ENCODE measurements at places on chromosomes 12 and 14.

- DNase-seq: no peak
These were observed 23.9 kb downstream of the DIO3 start for GRCh38 chr14:101585211-101585610.

DNA sequence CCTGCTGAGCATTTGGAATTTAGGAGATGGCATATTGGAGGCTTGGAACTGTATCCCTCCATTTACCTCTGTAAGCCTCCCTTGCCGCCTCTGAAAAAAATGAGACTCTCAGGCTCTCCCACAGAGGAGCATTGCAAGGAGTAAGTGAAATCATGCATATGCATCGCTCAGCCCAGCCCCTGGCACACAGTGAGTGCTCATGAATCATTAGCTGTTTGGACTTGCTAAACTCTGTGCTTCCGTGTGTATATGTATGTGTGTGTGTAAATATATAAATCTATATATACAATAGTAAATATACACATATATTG lies 17.1 kb upstream of the TBX3 start:
- no peak for DNase-seq

GRCh38 chr12:22935501-22935900 lies 310.5 kb downstream of the ETNK1 start:
- no peak for DNase-seq

- peak; percentile 81 for DNase-seq
These were observed 134.6 kb upstream of the EVL start for GRCh38 chr14:99930420-99931274.

GRCh38 chr14:86999036-86999435 lies 993.9 kb downstream of the GALC start:
- no peak for DNase-seq

- no peak for DNase-seq
These were observed 604.8 kb upstream of the SEL1L start for GRCh38 chr14:82138431-82138830.

DNA sequence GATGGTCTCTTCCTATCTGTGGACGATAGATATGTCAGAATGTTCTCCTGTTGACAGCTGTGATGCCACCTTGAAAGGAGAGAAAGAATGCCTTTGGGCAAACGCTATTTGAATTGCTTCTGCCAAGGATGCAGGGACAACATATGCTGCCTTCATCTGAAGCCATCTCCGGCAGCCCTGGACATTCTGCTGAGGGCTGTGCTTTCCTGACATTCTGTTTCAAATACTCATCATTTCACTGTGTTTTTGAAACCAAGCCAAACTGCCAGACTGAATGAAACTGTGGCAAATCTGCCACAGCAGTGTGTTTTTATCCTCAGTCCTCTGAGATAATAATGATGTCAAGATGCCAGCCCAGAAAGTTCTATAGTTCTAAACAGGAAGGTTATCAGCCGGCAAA lies 85.8 kb upstream of the BCAT1 start:
- DNase-seq: no peak

GRCh38 chr14:52402812-52403526 lies 88.9 kb downstream of the PTGER2 start:
- DNase-seq: no peak

- DNase-seq: peak; percentile 64
These were observed 606 bp downstream of the EP400 start for GRCh38 chr12:131950182-131950913.

DNA sequence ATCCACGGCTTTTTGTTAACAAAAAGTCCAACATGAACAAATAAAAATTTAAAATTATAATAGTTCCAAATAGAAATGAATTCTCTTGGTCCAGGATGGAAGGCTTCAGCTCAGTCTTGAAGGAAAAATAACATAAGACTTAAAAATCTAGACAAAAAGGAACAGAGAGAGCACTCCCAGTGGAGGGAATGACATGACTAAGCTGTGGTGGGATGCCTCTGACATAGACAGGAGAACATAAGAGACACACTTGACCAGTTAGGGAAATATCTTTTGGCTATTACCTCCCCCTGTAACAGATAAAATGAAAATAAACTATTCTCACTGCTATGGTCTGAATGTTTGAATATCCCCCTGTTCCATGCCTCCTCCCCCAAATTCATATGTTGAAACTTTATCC lies 106.8 kb downstream of the BBS10 start:
- DNase-seq: no peak

DNA sequence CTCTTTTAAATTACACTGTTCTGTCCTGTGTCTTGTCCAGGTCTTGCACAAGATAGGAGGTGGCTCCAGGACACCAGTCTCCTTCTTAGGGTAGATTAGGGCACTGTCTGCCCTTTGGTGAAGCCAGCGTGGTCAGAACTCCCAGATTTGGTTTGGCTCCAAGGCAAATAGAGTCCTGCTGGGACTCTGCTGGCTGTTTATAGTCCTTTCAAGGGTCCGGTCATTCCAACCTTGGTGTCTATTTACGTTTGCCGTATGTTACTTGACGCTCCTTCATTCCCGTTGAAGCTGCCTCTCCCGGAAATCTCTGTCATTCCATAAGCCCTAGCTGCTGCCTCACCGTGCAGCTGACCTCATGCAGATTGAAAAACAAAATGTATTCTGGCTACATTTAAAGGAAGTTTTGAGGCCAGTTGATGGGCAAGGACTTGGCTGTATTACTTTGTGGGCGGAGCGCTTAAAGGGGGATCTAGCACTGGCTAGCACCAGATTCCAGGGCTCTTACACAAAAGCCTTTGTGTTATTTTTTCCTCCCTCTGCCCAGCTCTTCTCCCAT lies 180.6 kb downstream of the AKAP6 start:
- DNase-seq: no peak

DNA sequence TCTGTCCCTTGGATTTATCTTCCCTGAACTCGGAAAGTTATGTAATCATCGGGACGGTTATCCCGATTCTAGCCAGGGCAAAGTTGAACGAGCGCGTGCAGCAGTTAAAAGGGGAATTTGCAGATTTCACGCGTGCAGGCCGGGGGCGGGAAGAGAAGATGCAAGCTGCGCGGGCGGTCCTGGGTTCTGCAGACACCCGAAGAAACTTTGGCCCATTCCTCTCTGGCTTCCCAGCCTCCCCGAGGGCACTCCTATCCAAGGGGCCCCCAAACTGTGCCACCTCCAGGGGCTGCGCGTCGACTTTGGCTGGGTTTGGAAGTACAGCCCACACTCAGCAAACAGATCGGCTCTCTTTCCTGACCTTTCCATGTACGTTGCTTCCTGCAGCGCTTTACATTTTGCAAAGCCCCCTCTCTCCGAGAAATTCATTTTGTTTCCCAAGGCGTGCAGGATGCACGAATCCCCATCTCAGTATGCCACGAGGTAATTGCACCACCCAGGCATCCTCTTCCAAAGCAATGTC lies 941 bp upstream of the PPP1CC start:
- peak; percentile 20 for DNase-seq

DNA sequence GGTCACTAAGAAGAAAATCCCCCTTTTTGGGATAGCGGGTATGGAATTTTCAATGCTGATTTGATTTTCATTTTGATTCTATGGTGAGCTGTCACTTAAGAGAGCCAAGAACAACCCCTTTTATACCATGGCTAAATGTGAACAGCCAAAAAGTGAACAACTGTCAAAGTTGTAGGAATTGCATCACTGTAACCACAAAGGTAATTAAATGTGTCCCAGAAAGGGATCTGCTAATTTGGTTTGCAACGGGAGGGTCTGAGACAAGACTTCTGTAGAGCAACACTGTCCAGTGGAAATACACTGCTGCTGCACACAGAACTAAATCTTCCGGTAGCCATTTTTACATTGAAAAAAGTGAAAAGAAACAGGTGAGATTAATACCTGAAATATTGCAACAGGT lies 14.6 kb downstream of the CHST11 start:
- DNase-seq: no peak

DNA sequence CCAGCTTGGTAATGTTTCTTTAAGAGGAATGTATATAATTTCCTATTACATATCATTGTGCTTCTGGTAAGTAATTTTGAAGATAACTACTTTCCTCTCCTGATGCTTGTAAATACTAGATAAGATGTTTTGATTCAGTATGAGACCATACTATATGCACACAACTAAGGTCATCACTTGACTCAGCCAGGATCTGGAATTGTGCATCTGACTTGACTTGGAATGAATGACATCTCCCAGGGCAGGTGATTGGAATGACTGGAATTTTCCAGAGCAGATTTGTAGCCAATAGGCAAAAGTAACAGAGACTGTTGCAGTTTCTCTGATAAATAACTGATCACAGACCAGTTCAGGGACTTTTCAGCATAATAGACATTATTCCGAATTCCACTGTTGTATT lies 11.1 kb downstream of the BEST3 start:
- DNase-seq: no peak

GRCh38 chr12:75656648-75657047 lies 145.2 kb upstream of the KRR1 start:
- no peak for DNase-seq

- no peak for DNase-seq
These were observed 409.2 kb downstream of the IPO8 start for GRCh38 chr12:30286345-30286926.

- DNase-seq: no peak
These were observed 50.4 kb downstream of the ITPK1 start for GRCh38 chr14:93065272-93065730.

- DNase-seq: no peak
These were observed 14.3 kb downstream of the TBK1 start for GRCh38 chr12:64466178-64466577.

DNA sequence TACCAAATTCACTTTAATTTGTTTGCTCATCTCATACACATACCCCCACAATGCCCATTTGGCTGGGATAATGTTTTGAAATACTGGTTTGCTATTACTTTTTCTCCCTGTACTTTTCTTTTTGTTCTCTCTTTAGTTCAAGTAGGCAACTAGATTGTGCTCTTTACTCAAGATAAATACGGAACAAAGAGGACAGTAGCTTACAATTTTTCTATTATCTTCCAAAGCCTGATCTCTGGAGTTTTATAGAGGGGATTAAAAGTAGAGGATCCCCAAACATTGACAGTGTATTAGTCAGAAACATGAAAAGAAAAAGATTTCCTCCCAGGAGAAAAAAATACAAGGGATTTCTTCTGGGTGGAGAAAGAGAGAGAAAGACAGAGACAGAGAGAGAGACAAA lies 102.1 kb upstream of the FSCB start:
- DNase-seq: no peak

DNA sequence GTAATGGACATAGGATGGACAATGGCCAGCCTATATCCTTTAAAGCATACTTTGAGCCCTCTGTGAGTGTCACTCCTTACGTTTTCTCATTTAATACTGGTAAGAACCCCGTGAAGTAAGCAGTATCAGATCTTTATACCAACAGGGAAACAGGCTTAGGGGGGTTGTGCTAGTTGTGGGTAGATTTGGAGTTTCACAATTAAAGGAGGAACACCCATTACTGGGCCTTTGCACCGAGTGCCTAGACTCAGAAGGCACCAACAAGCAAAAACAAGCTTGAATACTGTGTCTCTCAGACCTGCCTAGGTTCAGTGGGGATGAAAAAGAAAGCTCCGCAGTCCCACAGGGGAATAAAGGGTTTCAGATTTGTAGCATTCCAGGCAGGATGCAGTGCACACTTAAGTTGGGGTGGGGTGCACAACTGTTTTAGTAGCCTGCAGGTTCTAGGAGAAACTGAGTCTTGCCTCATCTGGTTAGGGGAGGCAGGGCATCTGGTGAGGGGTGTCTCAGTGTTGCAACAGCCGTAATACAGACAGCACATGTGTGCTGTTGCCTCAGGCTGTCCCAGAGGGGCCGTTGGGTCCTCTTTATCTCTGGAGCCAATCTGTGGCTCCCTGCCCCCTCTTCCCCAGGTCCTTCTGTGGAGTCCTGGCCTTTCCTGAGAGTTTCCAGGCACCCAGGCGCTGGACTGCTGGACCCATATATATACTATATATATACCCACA lies 51.2 kb downstream of the IRAK3 start:
- no peak for DNase-seq

DNA sequence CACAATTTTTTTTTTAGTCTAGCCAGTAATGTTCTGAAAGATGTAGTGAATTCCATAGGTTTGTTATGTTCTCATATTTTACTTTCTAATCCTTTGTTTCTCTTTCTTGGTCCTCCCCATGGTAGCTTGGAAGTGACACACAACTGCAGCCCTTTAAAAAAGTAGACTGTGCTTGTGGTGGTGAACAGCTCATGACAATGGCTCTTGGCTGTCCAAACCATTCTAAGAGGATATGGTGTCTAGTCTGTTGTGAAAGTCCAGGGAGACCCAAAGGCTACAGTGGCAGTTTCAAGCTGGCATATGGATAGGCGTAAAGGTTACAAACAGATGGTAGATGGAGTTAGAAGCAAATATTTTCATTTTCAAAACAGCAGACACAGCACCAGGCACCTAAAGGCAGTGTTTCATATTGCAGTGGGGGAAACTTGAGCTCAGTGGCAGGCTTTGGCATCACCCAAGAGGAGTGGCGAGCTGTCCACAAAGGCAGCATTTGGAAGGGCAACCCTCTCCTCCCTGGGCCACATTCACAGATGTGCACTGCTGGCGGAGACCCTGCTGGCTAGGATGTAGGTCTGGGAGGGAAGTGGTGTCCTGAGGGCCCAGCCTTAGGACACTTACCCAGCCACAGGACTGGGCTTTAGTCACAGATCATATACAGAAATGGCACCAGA lies 102.1 kb downstream of the DYRK2 start:
- no peak for DNase-seq

DNA sequence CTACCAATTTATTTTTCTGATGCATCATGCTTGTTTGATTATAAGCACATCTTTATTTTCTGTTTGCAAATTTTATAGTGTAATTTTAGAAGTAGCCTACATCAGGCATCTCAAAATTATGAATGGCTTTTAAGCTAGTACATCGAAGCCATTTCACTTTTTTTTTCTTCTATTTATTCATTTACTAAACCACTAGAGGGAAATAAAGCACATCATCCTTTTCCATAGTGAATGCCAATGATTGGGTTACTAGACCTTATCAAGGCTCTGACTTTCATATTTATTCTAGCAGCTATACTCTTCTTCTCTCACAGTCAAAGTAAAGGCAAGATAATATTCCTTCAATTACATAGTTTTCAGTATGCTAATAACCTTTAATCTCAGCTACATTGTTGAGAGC lies 736.4 kb upstream of the LRFN5 start:
- no peak for DNase-seq
